IMR-90 (cell line): ENCODE measurements at places on chromosomes 12 and 14.

- peak; percentile 69 for DNase-seq
These were observed 3.9 kb upstream of the LRP1 start for GRCh38 chr12:57124261-57124877.

- no peak for DNase-seq
These were observed 552.5 kb downstream of the LRFN5 start for GRCh38 chr14:42159138-42159537.

DNA sequence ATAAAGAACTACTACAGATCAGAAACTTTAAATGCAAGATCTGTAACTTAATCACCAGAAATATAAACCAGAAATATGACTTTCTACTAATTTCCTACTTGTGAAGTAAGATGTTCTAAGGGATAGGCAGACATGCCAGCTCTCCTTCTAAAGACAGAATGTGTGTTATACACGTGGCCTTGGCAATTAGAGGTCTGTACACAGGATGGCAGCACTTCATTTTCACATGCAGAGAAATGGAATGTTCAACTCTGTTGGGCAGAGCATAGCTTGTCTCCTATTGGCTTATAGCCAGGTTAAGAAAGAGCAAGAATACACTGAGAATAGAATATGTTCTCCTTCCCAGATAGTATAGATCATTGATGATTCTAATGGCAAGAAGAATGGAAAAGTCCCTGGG lies 403.8 kb downstream of the DAD1 start:
- peak; percentile 69 for DNase-seq

GRCh38 chr12:65895759-65896656 lies 71.7 kb downstream of the HMGA2 start:
- no peak for DNase-seq

- peak; percentile 44 for DNase-seq
These were observed 1.1 kb downstream of the INHBE start for GRCh38 chr12:57456145-57456700.

DNA sequence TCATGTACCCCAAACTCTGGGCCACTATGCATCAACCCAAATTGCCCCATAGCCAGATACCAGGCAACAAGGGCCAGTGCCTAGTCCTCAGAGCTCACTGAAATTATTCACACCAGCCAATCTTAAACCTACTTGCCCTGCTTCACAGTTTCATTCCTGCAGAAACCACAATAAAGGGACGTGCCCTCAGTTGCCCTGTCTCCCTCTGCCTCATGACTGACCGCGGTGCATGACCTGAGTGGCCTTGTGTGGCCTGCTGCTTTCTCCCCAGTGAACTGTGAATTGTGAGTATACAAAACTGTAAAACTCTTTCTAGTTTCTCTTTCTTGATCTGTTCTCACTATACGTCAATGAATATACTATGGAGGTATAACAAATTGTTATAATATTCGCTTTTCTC lies 490.9 kb upstream of the MIS18BP1 start:
- no peak for DNase-seq

DNA sequence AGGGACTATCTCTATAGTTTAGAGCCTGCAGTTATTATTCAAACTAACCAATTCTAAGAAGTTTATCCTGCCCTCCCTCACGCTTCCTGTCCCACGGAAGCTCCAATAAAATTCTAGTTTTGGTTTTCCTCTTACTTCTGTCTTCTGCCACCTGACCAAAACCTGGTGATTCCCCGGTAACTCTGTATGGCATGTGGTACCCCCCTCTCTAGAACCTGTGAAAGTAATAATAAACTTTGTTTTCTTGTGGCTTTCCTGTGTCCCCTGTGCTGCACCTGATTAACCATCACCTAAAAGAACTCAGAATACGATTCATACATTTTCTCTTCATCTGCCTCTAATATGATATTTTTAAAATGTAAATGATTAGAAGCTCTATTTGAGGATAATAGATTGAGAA lies 379.8 kb downstream of the APAF1 start:
- no peak for DNase-seq

DNA sequence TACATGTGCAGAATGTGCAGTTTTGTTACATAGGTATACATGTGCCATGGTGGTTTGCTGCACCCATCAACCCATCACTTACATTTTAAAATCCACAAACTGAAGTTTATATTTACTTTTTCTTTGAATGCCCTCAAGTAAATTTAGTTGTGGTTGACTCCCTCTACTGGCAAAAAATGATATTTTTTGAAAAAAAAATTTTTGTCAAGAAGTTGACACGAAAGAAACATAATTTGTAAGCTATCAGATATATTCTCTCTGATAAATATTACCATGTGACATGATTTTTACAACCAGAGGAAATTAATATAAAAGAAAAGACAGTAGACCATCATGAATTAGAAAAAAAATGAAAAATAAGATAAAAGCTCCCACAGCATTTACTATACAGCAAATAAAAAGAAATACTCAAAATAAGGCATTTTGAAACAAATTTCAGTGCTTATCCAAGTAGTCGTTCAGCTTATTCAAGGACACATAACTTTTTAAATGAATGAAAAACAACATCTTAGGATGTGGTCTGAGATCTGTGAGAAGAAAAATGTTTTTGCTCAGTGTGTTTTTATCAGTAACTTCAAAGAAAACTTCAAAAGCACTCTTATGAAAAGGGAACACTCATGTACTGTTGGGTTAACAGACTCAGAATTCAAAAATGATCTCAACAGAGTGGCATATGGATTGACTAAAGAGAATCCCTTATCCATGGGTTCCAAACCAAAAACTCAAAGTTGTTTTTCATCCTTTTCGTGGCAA lies 30.0 kb upstream of the GRIP1 start:
- DNase-seq = peak; percentile 5

DNA sequence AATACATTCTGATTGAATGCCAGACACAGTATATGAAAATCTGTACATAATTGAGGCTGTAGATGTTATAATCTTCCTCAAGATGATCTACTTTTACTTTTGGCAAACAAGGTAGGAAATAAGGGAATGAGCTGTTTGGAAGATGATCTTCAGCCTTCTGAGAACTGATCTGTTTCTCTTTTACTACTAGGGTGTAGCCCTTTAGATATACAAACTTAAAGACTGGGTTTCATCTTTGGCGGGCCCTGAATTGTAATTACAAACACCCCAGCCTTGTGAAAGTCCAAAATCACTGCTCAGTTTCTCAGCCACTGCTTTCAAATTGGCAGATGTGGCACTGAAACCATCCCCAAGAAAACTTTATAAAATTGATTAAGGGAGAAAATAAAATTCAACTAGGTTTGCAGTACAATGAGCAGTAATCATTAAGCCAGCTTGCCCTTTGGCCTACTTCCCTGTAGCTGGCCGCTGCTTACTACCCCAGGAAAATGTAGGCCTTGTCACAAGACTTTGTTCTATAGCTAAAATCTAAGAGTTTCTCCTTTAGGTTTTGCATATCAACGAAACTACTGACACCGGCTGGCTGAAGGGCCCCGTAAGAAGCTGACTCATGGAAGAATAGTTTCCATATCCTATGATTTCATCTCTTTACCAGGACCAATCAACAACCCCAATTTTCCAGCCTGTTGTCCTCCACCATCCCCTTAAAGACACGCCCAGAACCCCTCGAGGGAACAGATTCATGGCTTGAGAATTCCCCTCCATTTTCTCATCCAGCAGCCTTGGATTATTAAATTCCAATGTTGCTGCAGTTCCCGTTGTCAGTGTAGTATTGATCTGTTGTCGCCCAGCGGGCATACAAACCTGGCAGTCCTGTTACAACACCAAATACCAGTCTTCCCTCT lies 210.8 kb downstream of the PCNX1 start:
- DNase-seq = peak; percentile 78
